ENCODE measurements at places on chromosomes 3 and 15. TPM values are rescaled to one million over a fixed set of nuclear protein-coding genes. Genes with fewer than 3 reads are reported as not detected.

- peak; percentile 95 for DNase-seq
Observed at GRCh38 chr3:5187156-5187919, at the start of gene EDEM1. Gene EDEM1, plus strand, starts transcription at chr3:5187707. Its CDS starts 99 bp downstream, at chr3:5187806.

Gene CFAP92
- total RNA-seq = 0.37 TPM

DNA sequence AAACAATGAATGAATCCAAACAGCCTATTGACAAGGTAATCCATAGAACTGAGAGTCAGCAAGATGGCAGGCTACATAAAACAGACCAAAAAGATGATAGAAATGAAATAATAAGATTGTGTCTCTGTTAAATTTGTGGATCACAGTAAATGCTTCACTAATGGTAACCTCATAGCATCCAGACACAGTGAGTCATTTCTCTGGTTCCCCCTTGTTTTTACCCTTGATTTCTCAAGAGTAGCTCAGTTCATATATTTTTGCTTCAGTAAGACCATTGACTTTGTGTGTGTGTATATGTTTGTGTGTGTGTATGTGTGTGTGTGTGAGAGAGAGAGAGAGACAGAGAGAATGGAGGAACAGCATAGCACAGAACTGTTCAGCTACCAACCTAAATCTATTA is 546.9 kb downstream of the RBMS3 start:
- DNase-seq = no peak

Gene ACTRT3
- total RNA-seq = 1.3 TPM

DNA sequence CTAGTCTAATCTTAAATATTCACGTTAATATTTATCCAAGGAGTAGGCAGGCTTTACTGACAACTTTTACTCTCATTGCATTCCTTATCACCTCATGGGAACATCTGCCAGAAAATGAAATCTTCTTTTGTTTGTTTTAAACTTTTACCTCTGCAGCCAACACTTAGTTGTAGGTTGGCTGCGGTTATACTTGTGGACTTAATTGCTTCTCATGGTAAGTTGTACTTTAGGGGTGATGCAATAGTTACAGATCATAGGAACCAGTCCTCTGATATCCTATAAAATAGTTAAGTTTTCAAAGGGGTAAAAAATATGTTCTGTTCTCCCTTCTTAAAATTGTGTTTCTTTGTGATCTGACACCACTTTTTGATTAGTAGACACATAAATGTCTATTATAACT is 321.9 kb downstream of the ZPLD1 start:
- DNase-seq = no peak

All from activated T-helper 2 cell treated with anti-CD3 and anti-CD28 coated beads, Interferon-gamma antibody, Interleukin-2, Interleukin-4, amounts not matched to agents 10 μg/mL and 5 μg/mL and 100 μg/mL, durations not matched to agents 14 hours and 24 hours and 36 hours (primary cell).